MG63 (cell line): ENCODE measurements at places on chromosomes 4 and X. TPM values are rescaled to one million over a fixed set of nuclear protein-coding genes. Genes with fewer than 3 reads are reported as not detected.
A peak's percentile ranks its signal among the peaks of the same experiment; 100 is the strongest.

- DNase-seq = no peak
Measured at GRCh38 chrX:12993826-12994225, 18.9 kb downstream of the TMSB4X start.

The GLUD2 gene
- total RNA-seq = 1.5 and 3.0 TPM in 2 replicates

The CXorf49 gene
- total RNA-seq = not detected in 2 replicates

- DNase-seq = no peak
Measured at GRCh38 chr4:122552898-122553297, 68.0 kb downstream of the IL21 start.

DNA sequence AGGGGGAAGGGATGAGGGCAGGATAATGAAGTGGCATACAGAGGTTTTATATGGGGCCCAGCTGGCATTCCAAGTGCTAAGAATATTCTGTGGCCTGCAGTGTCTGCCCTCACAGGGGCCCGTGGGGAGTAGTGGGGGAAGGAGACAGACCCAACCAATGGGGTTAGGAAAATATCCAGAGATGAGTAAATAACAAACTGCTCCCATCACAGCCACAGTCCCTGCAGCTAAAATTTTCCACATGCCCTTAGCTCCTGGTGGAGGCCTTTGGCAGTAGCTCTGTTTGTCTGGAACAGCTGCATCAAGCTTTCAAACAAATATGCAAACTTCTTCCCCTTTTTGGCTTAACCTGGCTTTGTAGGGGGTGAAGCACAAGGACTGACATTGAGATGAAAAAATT, 3.1 kb downstream of the SRPX2 start:
- DNase-seq = no peak

The TKTL2 gene
- total RNA-seq = not detected in 2 replicates

The ANKRD50 gene
- 4.4 and 6.9 TPM in 2 replicates for total RNA-seq

The ZNF718 gene
- 2.2 and 3.9 TPM in 2 replicates for total RNA-seq

The MAGEA1 gene
- not detected in 2 replicates for total RNA-seq

GRCh38 chr4:123110685-123111084, 188.3 kb upstream of the NUDT6 start:
- DNase-seq = no peak

GRCh38 chr4:162499478-162499877, 335.7 kb upstream of the FSTL5 start:
- DNase-seq = no peak

The RWDD4 gene
- 38.5 and 111 TPM in 2 replicates for total RNA-seq

- no peak for DNase-seq
Measured at GRCh38 chrX:22139822-22140221, 107.7 kb downstream of the PHEX start.

DNA sequence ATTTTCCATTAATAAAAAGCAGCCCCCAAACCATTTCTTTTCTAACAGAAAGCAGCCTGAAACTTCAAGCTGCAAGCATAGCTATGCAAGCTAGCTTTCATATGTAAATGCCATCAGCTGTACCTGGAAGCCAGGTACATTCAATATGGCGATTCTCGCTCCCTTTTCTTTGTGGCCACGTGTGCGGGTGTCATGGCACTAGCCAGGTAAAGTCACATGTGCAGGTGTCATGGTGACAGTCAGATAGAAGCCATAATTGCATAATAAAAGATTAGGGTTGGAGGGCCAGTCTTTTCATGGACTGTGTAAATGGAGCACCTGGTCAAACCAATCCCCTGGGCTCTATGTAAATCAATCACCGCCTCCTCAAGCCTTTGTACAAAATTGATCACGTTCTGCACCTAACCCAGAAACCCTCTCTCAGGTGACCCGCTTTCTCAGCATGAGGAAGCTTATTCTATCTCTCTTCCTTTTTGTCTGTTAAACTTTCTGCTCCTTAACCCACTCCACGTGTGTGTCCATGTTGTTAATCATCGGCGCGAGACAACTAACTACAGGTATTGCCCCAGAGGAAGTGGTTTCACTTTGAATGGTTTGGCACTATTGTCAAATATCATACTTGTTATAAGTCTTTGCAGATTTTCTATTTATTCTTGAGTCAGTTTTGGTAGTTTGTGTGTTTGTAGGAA, 18.0 kb upstream of the RHOXF2 start:
- DNase-seq = no peak

The TIGD4 gene
- total RNA-seq = 0.07 and 0.15 TPM in 2 replicates

The PPP3CA gene
- total RNA-seq = 25.4 and 32.4 TPM in 2 replicates

GRCh38 chrX:15680401-15680800, 15.8 kb upstream of the CLTRN start:
- DNase-seq = no peak

The RBMXL3 gene
- total RNA-seq = not detected in 2 replicates

GRCh38 chr4:102564399-102565059, 63.4 kb downstream of the NFKB1 start:
- peak; percentile 56 for DNase-seq

The MAGEE1 gene
- total RNA-seq = 0.76 and 1.5 TPM in 2 replicates
